ENCODE measurements at places on chromosomes 3 and 15. TPM values are rescaled to one million over a fixed set of nuclear protein-coding genes. Genes with fewer than 3 reads are reported as not detected.

GRCh38 chr3:146092230-146092629, 68.8 kb downstream of the PLOD2 start:
- no peak for DNase-seq
- H3K4me3 ChIP-seq = no peak overlapping the region
- no peaks in the 10 kb centered on the region for H3K36me3 ChIP-seq
- H3K27me3 ChIP-seq = no peaks in the 10 kb centered on the region
- H3K4me1 ChIP-seq = no peaks in the 10 kb centered on the region
- H3K27ac ChIP-seq = no peak overlapping the region

- no peaks in the 10 kb centered on the region for H3K4me1 ChIP-seq
- no peak overlapping the region for H3K4me3 ChIP-seq
- no peak overlapping the region for H3K27ac ChIP-seq
- peaks cover 14% of the 10 kb centered on the region for H3K27me3 ChIP-seq
- DNase-seq = no peak
These were observed 6.6 kb downstream of the HTR3C start for GRCh38 chr3:184059424-184059823.

GRCh38 chr3:105827959-105828358, 40.9 kb downstream of the CBLB start:
- peaks cover 11% of the 10 kb centered on the region for H3K36me3 ChIP-seq
- no peaks in the 10 kb centered on the region for H3K27me3 ChIP-seq
- H3K4me3 ChIP-seq = no peak overlapping the region
- DNase-seq = no peak
- H3K27ac ChIP-seq = peak overlapping the region; percentile 66
- H3K4me1 ChIP-seq = peaks cover 53% of the 10 kb centered on the region

GRCh38 chr15:64779024-64779423, 3.6 kb upstream of the RBPMS2 start:
- peaks cover 6% of the 10 kb centered on the region for H3K4me1 ChIP-seq
- peaks cover 49% of the 10 kb centered on the region for H3K27me3 ChIP-seq
- H3K36me3 ChIP-seq = peaks cover 4% of the 10 kb centered on the region
- H3K4me3 ChIP-seq = no peak overlapping the region
- no peak for DNase-seq
- H3K27ac ChIP-seq = no peak overlapping the region

- no peak for DNase-seq
- peaks cover 52% of the 10 kb centered on the region for H3K27me3 ChIP-seq
- H3K4me1 ChIP-seq = peaks cover 10% of the 10 kb centered on the region
- H3K36me3 ChIP-seq = peaks cover 6% of the 10 kb centered on the region
These were observed 75.9 kb upstream of the ATP2B2 start for GRCh38 chr3:10581251-10581650.

DNA sequence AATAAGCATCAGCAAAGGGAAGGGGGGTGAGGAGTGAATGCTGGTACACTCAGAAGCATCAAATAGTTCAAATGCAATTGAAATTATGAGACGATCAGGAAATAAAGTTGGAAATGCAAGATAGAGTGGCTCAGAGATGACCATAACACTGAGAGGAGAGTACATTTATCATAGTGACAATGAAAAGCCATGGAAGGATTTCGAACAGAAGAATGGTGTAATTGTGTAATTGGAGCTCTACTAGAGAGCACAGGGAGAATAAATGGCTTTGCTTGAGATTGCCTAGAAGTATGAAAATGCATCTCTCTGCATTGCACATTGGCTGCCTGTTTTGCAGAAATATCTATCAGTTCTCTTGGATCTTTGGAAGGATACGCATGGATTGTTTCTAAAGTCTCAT, 163.3 kb downstream of the TP63 start:
- H3K36me3 ChIP-seq = no peaks in the 10 kb centered on the region
- no peak overlapping the region for H3K4me3 ChIP-seq
- peaks cover 6% of the 10 kb centered on the region for H3K4me1 ChIP-seq
- peaks cover 14% of the 10 kb centered on the region for H3K27me3 ChIP-seq
- DNase-seq = no peak
- H3K27ac ChIP-seq = no peak overlapping the region

GRCh38 chr3:30667280-30667651, 60.9 kb downstream of the TGFBR2 start:
- H3K36me3 ChIP-seq = peaks cover 6% of the 10 kb centered on the region
- no peak for DNase-seq
- H3K4me3 ChIP-seq = no peak overlapping the region
- H3K27me3 ChIP-seq = no peaks in the 10 kb centered on the region
- H3K4me1 ChIP-seq = peaks cover 68% of the 10 kb centered on the region

DNA sequence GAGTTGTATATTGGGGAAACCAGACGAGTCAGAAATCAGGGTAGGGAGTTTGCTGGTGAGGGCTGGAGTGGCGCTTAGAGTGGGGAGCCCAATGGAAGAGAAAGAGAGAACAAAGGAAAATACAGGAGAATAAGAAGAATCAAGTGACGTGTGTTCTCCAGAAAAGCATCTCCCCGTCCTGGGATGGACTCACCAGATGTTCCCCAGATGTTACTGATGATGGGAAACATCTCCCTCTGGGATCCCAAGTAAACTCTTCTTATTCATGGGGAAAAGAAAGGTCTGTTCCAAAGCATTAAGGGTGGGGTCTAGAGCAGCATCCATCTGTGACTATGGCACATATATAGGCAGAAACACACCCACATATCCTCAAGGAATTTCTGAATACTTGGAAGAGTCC, 3.0 kb upstream of the CSRNP1 start:
- peaks cover 18% of the 10 kb centered on the region for H3K4me1 ChIP-seq
- H3K27ac ChIP-seq = peak overlapping the region; percentile 72
- peaks cover 6% of the 10 kb centered on the region for H3K36me3 ChIP-seq
- H3K27me3 ChIP-seq = no peaks in the 10 kb centered on the region
- no peak for DNase-seq

DNA sequence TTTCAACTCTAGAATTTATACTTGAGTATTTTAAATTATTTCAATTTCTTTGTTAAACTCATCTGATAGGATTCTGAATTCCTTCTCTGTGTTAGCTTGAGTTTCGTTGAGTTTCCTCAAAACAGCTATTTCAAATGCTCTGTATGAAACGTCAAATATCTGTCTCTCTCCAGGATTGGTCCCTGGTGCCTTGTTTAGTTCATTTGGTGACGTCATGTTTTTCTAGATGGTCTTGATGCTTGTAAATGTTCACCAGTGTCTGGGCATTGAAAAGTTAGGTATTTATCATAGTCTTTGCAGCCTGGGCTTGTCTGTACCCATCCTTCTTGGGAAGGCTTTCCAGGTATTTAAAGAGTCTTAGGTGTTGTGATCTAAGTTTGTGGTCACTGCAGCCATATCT, 151.1 kb downstream of the KCNAB1 start:
- no peaks in the 10 kb centered on the region for H3K4me1 ChIP-seq
- H3K27me3 ChIP-seq = no peaks in the 10 kb centered on the region
- H3K4me3 ChIP-seq = no peak overlapping the region
- no peak for DNase-seq
- no peaks in the 10 kb centered on the region for H3K36me3 ChIP-seq

- H3K27me3 ChIP-seq = peaks cover 7% of the 10 kb centered on the region
- H3K4me3 ChIP-seq = no peak overlapping the region
- H3K27ac ChIP-seq = no peak overlapping the region
- no peaks in the 10 kb centered on the region for H3K36me3 ChIP-seq
- no peak for DNase-seq
- no peaks in the 10 kb centered on the region for H3K4me1 ChIP-seq
These were observed 39.2 kb downstream of the SAMMSON start for GRCh38 chr3:70038693-70039092.

DNA sequence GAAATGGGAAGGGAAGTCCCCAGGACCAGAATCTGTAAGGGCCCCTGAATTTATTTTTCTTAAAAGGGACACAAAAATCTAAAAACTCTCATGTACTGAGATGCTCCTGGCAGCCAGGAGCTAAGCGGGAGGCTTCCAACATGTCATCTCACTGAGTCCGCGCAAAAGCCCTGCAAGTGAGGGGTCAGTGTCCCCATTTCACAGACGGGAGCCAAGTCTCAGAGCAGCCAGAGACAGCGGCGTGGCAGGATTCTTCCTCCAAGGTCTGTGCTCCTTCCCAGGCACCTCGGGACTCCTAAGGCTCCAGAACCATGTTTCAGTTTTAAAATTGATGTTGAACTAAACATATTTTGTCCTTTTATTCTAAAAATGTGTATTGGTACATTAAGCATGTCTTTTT, 114.8 kb downstream of the ADCY5 start:
- no peaks in the 10 kb centered on the region for H3K36me3 ChIP-seq
- DNase-seq = no peak
- H3K27ac ChIP-seq = no peak overlapping the region

DNA sequence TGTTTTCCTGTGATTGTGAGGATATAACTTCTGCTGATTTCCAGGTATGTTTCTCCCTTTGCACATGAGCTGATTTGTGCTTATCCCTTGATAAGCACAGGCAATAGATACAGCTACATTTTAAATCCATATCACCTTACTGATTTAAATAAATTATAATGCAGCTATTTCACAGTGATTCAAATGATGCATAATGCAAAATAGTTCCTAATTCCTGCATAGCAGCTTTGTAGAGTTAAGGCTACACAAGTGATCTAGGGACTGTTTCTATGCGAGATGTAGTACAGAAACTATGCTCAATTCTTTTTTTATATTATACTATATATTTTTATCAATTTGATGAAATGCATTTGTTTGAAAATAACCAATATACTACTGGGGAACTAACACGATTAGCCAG, 334.2 kb downstream of the LRTM1 start:
- H3K4me3 ChIP-seq = no peak overlapping the region
- DNase-seq = no peak
- H3K27me3 ChIP-seq = no peaks in the 10 kb centered on the region
- H3K36me3 ChIP-seq = no peaks in the 10 kb centered on the region
- no peaks in the 10 kb centered on the region for H3K4me1 ChIP-seq

DNA sequence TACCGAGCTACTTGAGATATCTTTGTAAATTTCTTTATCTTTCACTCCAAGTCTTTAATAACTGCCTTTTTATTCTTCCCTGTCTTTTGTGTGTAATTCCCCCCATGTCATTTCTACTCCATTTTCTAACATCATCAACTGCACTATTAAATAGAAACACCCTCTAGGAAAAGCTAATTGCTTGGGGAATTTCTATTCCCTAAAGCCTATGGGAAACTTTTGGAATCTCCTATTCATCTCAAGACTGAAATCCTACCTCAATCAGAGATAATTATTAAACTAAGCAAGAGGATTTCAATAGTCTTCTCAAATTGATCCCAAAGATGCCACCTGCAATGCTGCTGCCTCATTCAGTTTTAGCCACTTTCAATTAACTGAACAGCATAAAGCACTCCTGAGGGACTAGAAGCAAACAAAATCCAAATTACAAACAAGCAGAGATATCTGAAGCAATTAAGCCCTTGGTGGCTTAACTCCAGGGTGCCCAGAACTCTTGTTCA, 598.7 kb downstream of the IGSF11 start:
- H3K4me1 ChIP-seq = no peaks in the 10 kb centered on the region
- H3K36me3 ChIP-seq = no peaks in the 10 kb centered on the region
- no peak overlapping the region for H3K27ac ChIP-seq

- peaks cover 4% of the 10 kb centered on the region for H3K4me1 ChIP-seq
- DNase-seq = no peak
- no peaks in the 10 kb centered on the region for H3K27me3 ChIP-seq
- peak overlapping the region; percentile 24 for H3K27ac ChIP-seq
- no peaks in the 10 kb centered on the region for H3K36me3 ChIP-seq
These were observed 56.2 kb downstream of the LRRFIP2 start for GRCh38 chr3:37118163-37118562.

- no peak overlapping the region for H3K4me3 ChIP-seq
- peaks cover 83% of the 10 kb centered on the region for H3K27me3 ChIP-seq
- H3K36me3 ChIP-seq = no peaks in the 10 kb centered on the region
These were observed 39.1 kb downstream of the SEMA5B start for GRCh38 chr3:122988508-122988907.

DNA sequence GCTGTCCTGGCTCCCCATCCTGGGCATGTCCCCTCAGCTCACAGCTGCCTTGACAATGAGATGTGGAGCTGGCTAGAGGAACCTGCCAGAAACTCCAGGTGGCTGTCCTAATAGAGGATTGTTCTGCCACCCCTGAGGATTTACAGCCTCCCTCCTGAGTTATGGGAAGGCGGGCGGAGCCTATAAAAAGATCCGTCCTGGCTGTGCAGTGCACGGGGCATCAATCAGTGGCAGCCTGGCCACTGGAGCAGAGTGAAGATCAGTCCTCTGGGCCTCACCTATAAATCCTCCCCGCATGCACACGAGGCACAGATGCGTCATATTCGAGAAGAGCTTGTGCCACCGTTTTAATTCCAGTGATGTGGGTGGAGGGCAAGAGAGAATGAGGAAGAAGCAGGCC, 90.0 kb downstream of the MEGF11 start:
- no peak overlapping the region for H3K4me3 ChIP-seq
- H3K36me3 ChIP-seq = peaks cover 5% of the 10 kb centered on the region
- H3K27ac ChIP-seq = no peak overlapping the region
- H3K27me3 ChIP-seq = peaks cover 21% of the 10 kb centered on the region
- no peak for DNase-seq
- peaks cover 4% of the 10 kb centered on the region for H3K4me1 ChIP-seq

DNA sequence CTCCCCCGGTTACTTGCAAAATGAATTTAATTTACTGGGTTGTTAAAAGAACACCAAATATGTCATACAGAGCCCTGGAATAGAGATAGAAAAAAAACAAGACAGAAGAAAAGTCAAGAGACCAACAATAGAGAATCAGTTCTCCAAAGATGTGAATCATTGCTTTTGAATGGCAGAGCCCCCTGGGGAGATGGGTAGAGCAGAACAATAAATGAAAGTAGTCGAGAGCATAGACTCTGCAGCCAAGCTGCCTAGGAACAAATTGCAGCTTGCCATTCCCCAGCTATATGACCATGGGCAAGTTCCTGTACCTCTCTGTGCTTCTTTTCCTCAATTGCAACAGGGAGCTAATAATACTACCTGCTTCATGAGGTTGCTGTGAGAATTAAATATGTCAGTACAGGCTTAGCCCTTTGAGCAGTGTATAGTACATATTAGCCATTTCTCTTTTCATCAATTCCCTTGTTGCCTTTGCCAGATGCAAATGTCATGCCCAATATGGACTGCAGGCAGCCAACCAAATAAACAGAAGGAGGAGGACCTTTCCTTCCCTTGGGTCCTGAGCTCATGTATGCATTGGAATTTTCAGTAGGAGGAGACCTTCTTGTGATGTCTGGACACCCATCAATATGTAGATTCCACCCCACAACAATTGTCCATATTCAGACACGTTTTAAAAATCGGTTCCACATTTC, 25.0 kb upstream of the BFSP2 start:
- peaks cover 2% of the 10 kb centered on the region for H3K4me1 ChIP-seq
- no peak for DNase-seq
- H3K27ac ChIP-seq = no peak overlapping the region
- H3K36me3 ChIP-seq = no peaks in the 10 kb centered on the region
- H3K27me3 ChIP-seq = peaks cover 12% of the 10 kb centered on the region
- H3K4me3 ChIP-seq = no peak overlapping the region

The ERC2 gene
- total RNA-seq = 0.21 TPM

The NPAP1 gene
- not detected for total RNA-seq

The GOLGA8J gene
- total RNA-seq = not detected

The UBE2E2 gene
- total RNA-seq = 7.6 TPM

The HAPLN3 gene
- total RNA-seq = 105 TPM

The GUCA1C gene
- total RNA-seq = not detected

The PRR20G gene
- not detected for total RNA-seq

The CCR2 gene
- total RNA-seq = 12.4 TPM

The XCR1 gene
- total RNA-seq = 0.08 TPM

Data from T-helper 17 cell (primary cell).